Activated CD4-positive, alpha-beta T cell treated with anti-CD3 and anti-CD28 coated beads, Interleukin-2, amount 50 U/mL, for 16 hours (primary cell): ENCODE measurements at places on chromosomes 7 and 10.

DNA sequence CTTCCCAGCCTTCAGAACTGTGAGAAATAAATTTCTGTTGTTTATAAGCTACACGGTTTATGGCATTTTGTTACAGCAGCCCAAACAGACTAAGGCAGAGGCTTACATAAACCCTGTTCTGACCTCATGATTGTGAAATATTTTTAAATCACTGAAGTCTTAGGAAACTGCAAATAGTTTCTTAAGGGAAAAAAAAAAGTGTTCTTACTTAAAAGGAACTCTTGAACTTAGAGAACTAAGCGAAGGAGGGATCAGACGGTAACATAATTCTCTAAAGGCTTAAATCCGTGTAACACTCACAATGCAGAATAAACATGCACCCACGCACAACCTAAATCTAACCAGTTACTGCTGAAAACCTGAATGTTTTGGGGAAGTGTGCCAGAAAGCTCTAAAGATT, 749.1 kb upstream of the LRRTM3 start:
- DNase-seq: no peak

GRCh38 chr7:17234398-17235031, 63.9 kb upstream of the AHR start:
- peak; percentile 94 for DNase-seq

DNA sequence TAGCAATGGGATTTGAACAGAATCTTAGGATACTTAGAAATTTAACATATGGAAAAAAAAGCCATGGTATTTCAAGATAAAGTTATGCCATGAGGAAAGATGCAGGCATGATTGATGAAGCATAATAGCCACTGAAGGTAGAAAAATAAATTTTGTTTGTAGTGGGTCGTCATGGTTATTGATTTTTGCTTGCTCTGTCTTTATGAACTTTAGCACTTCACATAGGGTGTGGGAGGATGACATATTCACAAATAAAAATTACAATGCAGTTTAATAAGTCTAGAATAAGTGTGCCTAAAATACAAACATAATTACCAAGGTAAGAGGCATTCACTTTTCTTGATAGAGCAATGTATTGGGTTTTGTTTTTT, 129.1 kb upstream of the SEMA3E start:
- no peak for DNase-seq

GRCh38 chr10:35503578-35503977, 101.6 kb upstream of the GJD4 start:
- DNase-seq: no peak

DNA sequence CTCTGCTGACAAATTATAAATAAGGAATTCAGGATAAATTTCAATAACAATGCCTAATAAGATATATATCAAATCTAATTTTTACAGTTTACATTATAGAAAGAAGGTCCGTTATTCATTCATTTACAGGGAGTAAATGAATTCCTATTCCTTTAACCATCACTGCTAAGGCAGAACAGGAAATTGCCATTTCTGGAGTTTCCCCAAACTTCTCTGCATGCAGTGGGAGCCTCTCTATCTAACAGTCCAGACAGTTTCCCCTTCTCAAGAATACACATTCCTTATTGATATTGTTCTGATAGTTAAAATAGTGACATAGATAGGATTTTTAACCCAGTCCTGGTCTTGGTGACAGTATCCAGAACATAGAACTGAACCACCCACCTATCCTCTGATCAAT, 24.3 kb downstream of the MKI67 start:
- no peak for DNase-seq

- DNase-seq: no peak
These were observed 95.3 kb downstream of the SUGCT start for GRCh38 chr7:40230101-40230500.
